ENCODE measurements at places on chromosomes 4 and X.

GRCh38 chr4:120850018-120850599, 72.4 kb downstream of the PRDM5 start:
- DNase-seq, result no peak

DNA sequence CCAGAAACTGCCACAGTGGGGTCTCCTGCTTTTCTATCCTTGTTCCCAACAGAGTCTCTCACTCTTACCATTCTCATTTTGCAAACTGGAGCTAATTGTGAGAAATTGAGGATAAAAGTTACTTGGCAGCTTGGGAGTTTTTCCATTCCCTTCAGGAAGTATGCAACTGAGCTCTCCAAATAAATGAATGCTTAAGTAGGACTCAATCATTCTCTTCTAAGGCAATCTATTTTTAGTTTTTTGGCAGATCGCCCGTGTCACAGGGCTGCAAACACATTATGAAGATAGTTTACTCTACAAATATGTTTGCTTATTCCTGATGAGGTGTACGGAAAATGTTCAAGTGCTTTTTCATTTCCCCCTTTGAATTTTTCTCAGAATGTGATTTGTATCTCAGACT, 5.3 kb downstream of the ASB11 start:
- no peak for DNase-seq

GRCh38 chr4:76307660-76308014, 1.1 kb downstream of the STBD1 start:
- no peak for DNase-seq

GRCh38 chr4:183455431-183456195, 11.2 kb downstream of the CDKN2AIP start:
- peak; percentile 33 for DNase-seq

- no peak for DNase-seq
Measured at GRCh38 chr4:177006331-177006730, 213.6 kb upstream of the VEGFC start.

DNA sequence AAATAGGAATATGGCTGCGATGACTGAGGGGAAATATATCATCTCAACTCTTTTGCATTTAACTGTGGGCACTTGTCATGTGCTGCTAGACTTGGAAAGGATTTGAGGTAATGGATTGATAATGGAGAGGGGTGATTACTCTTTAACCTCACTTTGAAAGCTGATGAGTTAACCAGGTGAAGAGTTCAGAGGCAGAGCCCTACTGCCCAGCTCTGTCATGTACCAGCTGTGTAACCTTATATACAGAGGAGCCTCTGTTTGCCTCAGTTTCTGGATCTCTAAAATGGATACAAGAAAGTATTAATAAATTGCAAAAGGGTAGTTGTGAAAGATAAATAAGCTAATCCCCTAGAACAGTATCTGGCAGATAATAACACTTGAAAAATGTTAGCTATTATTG, 51.5 kb downstream of the WDR19 start:
- DNase-seq, result no peak

- no peak for DNase-seq
Measured at GRCh38 chr4:13109536-13109935, 374.6 kb downstream of the RAB28 start.

DNA sequence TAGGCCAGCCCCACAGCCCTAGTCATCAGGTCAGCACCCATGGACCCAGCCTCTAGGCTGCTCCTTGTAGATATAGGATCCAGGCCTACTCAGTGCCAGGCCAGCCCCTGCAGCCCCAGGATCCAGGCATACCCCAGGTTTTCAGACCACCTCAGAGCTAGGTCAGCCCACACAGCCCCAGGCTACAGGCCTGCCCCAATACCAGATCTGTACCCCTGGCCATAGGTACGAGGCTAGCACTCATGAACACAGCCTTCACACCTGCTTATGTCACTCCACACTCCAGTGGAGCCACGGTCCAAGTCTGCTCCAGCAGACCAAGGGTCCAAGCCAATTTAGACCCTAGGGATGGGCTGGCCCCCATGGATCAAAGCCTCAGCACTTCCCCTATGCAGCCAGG, 191.0 kb downstream of the DLG3 start:
- DNase-seq, result no peak

DNA sequence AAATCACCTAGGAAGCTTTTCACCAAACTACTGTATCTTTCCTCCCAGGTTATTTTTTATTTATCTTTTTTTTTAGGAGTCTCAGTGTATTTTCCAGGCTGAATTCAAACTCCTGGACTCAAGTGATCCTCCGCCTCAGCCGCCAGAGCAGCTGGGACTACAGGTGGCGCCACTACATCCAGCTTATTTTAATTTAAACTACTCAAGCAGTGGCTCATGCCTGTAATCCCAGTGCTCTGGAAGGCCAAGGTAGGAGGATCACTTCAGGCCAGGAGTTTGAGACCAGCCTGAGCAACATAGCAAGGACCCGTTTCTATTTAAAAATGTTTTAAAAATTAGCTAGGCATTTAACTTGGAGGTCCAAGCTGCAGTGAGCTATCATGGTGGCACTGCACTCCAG, 37.8 kb downstream of the LEF1 start:
- no peak for DNase-seq

- DNase-seq, result no peak
Measured at GRCh38 chr4:177740563-177740962, 298.3 kb upstream of the AGA start.

DNA sequence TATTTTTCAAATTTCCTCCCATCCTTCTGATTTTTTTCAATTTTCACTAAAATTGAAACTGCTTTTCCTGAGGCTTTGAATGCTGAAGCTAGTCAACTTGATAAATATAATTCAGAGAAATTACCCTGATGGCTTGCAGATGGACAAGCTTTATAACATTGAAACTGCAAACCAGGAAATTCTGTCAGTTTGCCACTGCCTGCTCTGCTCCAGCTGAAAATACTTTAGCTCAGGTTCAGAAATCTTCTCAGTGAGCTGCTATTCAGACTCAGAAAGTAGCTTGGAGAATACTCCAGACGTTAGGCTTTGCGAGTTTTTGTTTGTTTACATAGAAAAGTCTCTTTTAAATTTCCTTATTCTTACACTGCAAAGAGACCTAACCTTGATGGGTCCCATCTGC, 1574.7 kb downstream of the STIM2 start:
- DNase-seq, result no peak

DNA sequence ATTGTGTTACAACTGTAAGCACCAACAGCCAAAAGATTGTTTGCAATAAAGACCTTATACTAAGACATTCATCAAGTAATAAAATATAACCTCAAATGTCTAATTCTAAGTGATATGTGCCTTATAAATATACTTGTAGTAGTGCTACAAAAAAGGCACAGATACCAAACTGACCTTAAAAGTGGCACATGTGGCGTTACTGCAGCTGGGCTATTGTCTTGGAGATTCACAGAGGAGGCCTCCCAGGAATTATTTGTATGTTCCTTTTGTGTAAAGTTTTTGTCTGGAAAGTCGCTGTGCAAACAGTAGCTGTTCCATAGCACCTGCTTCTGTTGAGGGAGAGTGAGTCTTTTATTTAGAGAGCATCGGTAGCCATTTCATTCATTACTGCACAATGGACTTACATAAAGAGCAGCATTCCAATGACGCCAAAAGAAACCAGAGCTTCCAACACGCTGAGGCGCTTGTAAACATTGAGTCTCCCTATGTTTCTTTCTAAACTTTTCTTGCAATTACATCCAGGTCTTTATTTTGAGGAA, 143.7 kb downstream of the RPA4 start:
- DNase-seq, result no peak

GRCh38 chr4:147498031-147498660, 17.2 kb downstream of the EDNRA start:
- DNase-seq, result no peak

- DNase-seq, result no peak
Measured at GRCh38 chr4:185053746-185054145, 35.5 kb downstream of the HELT start.

DNA sequence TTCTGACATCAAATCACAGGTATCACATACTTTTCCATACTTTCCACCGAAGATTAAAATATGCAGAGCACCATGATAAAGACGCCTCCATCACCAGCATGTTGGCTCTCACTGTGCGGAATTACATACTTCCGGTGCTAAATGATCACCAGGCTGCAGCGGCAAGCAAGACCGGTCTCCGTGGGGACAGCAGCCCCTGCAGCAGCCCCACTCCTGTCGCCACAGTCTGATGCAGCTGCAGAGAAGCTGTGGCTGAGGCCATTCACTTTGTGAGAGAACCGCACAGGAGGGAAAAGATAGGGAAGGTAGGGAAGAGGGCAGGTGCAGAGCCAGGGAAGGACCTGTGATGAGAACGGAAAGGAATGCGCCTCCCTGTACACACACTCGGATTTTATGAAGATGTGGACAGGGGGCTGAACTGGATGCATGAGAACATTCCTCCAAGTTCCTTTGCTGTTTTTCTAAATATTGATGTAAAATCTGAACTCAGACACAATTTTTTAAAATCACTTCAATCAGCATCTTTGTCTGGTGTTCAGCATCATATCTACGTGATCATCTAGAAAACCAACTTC, 38.3 kb downstream of the AFAP1 start:
- no peak for DNase-seq

DNA sequence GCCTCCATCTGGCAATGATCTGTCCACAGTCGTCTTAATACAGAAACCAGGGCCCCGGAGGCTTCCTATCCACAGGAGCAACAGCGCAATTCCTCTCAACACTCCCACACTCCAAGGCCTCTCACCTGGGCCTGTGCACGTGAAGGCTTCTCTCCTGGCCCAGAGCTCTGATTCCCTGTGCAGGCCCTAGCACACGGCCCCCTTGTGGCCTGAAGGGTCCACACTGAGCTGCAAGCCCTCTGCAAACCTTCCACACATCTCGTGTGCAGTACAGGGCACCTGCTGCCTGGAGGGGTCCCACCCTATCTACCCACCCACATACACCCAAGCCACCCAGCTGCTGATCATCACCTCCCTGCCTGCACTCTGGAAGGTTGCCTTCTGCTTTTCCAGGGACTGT, 150.1 kb upstream of the NUDT10 start:
- DNase-seq, result no peak

GRCh38 chr4:124804584-124804983, 92.1 kb upstream of the ANKRD50 start:
- DNase-seq, result no peak

- DNase-seq, result peak; percentile 22
Measured at GRCh38 chr4:13527981-13528820, 16.1 kb downstream of the NKX3-2 start.

DNA sequence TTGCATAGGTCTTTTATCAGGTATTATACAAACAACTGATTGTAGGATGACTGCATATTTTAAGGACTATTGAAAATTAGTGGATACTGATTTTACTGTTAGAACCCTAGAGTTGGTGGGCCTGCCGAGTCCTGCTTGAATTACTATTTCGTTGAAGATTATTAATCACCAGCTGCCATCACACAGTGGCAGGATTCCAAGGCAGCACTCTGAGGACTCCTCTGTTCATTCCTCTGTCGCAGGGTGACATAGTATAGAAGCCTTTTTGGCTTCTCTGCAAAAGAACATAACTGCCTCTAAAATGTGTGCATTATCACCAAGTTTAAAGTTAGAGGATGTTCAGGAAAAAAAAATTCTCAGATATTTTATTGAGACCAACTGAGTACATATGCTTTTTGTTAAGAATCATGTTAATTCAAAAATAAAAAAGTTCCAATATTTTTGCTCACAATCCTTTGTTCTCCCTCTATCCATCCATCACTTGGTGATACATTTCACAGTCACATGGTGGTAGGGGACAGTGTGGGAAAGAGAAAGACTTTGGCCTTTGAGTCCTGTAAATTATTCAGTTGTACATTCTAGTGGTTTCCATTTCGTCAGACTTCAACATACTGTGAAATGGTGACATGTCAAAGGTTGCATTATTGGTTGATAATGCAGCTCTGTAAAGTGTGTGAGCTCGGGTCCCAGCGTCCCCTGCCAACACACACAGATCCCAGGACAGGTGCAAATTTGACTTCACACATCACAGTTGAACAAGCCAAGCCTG, 332.5 kb downstream of the GRID2 start:
- no peak for DNase-seq

- no peak for DNase-seq
Measured at GRCh38 chr4:162852642-162853041, 314.0 kb downstream of the NAF1 start.

DNA sequence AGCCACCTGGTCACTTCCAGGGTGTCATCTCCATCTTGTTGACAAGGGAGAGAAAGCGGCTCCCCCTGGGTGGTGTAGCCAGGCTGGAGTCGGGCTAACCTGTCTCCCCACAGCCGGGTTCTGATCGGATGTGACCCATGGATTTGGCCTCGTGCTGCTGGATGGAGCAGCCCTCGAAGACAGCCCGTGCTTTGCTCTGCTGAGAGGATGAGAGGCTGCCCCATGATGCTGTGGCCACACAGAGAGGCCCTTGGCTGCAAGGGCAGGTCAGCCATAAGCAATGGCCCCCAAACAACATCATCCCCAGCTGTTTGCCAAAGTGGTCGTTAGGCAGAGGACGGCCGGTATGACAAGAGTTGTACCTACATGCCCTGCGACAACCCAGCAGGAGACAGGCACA, 106.6 kb downstream of the HMX1 start:
- DNase-seq, result no peak

DNA sequence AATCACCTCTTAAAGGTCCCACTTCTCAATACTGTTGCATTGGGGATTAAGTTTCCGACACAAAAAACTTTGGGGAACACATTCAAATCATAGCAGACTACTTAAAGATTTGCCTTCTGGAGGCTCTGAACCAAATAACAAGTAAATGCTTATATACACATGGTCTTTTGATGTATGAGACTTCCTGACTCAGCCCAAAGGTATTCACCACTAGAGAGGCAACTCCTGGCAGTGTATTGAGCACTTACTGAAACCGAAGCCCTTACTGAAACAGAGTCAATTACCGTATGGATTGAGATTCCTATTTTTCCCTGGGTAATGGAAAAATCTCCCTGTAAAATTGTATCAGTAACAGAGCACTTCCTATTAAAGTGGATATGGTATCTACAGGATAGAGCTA, 45.4 kb downstream of the ZCCHC13 start:
- no peak for DNase-seq

- peak; percentile 21 for DNase-seq
Measured at GRCh38 chrX:13780868-13781427, 35.9 kb downstream of the GPM6B start.

GRCh38 chrX:109089359-109089758, 353.0 kb upstream of the IRS4 start:
- DNase-seq, result no peak

GRCh38 chr4:41360214-41360920, 103.6 kb downstream of the UCHL1 start:
- peak; percentile 33 for DNase-seq

GRCh38 chr4:39469429-39470077, 10.7 kb downstream of the LIAS start:
- peak; percentile 72 for DNase-seq

GRCh38 chr4:173424899-173425805, 26.2 kb upstream of the SCRG1 start:
- no peak for DNase-seq
